Upper lobe of left lung (tissue), 6 donors: ENCODE measurements at places on chromosomes 5 and 9.
A peak's percentile ranks its signal among the peaks of the same experiment; 100 is the strongest.

GRCh38 chr5:37247496-37247895 lies 1.7 kb downstream of the CPLANE1 start:
- peaks cover 17% of the 10 kb centered on the region for H3K4me1 ChIP-seq
- H3K27ac ChIP-seq = no peak overlapping the region
- no peaks in the 10 kb centered on the region for H3K27me3 ChIP-seq
- no peaks in the 10 kb centered on the region for H3K36me3 ChIP-seq
- DNase-seq = no peak
- no peak overlapping the region for H3K4me3 ChIP-seq

DNA sequence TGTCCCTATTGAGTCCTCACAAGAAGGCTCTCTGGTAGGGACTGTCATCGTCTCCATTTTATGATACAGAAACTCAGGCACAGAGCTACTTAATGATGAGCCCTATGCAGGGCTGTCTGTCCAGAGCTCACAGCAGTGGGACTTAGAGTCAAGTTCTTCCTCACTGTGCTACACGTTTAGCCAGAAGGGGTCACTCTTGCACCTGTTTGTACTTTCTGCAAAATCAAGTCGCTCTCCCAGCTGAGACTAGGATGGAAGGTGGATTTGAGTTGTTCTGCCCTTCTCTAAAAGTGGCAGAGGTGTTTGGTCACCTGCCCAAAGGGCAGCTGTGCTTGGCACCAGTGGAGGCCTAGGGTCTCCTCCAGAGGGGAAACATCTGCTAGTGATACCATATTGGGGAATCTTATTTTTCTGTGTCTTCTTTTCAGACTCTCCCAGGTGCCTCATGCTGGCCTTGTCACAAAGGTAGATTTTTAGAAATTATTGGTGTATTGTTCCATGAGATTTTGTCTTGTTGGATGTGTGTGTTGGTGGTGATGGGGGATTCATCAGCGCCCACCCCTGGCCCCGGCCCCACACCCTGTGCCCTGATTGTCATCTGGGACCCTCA lies 104.2 kb downstream of the PPARGC1B start:
- DNase-seq = no peak
- H3K4me3 ChIP-seq = no peak overlapping the region
- no peaks in the 10 kb centered on the region for H3K27me3 ChIP-seq
- H3K36me3 ChIP-seq = no peaks in the 10 kb centered on the region

GRCh38 chr5:76791461-76791860 lies 27.4 kb upstream of the F2RL1 start:
- no peaks in the 10 kb centered on the region for H3K27me3 ChIP-seq
- H3K36me3 ChIP-seq = no peaks in the 10 kb centered on the region
- peak overlapping the region; percentile 38 for H3K27ac ChIP-seq
- H3K4me1 ChIP-seq = peaks cover 25% of the 10 kb centered on the region

GRCh38 chr9:128383791-128384190 lies 12.6 kb downstream of the URM1 start:
- H3K27ac ChIP-seq = no peak overlapping the region
- peaks cover 6% of the 10 kb centered on the region for H3K36me3 ChIP-seq
- no peaks in the 10 kb centered on the region for H3K4me1 ChIP-seq
- no peaks in the 10 kb centered on the region for H3K27me3 ChIP-seq
- H3K4me3 ChIP-seq = no peak overlapping the region

DNA sequence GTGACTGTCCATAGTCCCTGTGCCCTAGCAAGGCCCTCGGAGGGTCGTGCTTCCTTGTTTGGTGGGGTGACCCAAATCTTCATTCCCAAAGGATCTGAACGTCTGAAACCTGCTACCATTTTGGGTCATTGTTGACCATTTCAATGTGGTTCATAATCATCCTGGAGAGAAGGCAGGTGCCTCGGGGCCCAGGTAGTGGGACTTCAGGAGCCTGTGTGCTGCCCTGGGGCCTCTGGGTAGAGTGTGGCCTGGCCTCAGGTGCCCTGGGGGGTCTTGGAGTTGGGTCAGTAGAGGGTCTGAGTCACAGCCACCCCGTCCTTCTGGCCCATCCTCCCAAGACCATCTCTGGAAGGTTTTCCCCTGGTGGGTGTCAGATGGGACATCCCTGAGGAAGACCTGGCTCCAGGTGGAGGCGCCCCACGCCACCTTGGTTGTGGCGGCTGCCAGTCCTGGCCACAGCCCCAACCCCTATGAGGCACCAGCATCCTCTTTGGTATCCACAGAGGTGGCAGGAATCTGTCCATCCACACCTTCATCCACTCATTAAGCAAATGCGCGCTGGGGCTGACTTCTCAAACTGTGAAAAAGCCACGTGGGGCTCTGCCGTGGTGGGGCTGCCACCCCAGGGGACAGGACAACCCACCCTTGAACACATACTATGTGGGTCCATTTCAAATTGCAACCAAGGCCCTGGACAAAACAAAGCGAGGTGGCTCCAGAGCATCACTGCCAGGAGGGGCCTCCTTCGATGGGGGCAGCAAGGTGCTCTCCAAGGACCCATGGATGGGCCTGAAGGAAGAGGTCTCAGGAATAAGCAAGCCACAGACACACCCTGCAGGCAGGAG lies 41.6 kb upstream of the FCN1 start:
- H3K27me3 ChIP-seq = no peaks in the 10 kb centered on the region
- H3K27ac ChIP-seq = no peak overlapping the region
- DNase-seq = peak; percentile 14
- no peak overlapping the region for H3K4me3 ChIP-seq
